ENCODE measurements at places on chromosomes 1 and 21.

DNA sequence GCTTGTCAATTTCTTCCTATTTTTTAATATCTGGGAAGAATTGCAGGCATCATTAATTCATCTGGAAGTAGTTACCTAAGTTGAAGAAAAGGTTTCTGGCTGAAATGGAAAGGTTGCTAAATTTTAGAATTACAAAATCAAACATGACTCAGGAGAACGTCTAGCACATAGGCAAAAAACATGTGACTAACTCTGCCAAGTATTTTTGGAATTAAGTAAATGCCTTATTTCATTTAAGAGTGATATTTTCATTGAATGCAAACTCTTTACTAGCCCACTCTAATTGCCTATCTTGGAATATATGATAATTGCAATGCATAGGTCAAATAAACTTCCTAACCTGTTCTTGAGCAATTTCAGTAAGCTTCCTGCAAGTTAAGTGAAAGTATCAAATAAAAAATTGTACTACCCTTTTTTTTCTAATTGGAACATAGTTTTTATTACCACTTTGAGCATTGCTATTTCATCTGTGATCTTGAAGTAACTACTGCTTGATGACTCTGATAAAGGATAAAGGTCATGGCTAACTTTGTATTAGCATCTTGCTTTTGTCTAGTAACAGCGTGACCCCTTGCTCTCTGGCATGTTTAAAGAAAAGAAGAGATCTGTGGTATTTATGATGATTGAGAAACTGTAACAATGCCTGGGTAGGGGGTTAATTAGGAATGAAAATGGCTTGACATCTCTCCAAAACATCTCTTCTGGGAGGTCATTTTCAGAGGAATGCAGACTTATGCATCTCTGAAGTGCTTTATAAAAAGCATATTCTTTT, 208.3 kb upstream of the NCAM2 start:
- no peak for DNase-seq

DNA sequence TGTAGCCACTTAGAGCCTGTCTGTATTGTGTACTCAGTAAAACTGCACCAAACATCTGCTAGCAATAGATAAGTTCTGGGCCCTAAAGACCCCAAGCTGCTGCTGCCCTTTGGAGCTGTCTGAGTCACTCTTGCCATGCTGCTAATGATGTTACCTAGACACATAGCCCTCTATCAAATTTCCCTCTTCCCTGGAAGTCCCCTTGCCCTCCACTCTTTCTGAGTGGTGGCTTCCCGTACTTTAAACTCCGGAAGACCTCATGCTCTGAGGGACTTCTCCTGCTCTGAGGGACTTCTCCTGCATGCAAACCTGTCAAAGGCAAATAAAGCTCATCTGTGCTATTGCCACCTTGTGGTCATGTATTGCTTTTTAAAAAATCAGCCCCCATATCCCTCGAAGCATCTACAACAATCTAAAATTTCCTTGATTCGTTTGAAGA, 34.0 kb downstream of the FH start:
- DNase-seq: peak; percentile 22

- no peak for DNase-seq
Measured at GRCh38 chr1:174451408-174451807, 3.6 kb downstream of the GPR52 start.

GRCh38 chr1:173266841-173267240, 59.7 kb upstream of the TNFSF4 start:
- no peak for DNase-seq

GRCh38 chr1:155910621-155911121, 478 bp downstream of the RIT1 start:
- peak; percentile 41 for DNase-seq

DNA sequence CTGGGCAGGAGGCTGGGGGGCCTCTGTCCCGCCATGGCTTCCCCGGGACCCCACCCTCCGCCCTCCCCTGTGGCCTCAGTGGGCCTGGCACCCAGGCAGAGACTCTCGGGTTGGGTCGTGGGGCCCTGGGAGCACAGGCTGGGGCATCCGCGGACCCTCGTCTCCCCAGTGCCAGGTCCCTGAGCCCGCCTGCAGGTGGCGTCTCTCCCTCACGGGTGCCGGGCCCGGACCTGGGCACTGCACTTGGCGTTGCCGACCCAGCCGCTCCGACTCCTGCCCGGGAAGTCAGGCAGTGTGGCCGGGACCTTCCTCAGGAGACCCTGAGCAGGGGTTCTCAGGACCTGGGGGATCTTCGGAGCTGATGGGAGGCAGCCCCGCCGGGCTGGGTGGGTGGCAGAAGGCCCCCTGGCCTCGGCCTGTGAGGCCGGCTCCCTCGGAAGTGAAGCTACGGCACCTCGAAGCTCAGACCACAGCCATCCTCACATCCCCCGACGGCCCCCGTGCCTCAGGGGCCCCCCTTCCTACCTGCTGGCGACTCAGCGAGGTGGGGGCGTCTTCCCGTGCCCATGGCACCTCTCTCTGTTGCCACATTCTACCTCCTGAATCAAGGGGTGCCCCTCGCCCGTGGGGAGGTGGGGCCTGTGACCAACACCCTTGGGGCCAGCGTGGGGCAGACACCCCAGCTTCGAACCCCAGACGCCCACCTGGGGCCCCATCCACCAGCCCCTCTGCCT, 6.4 kb upstream of the C1orf159 start:
- peak; percentile 13 for DNase-seq

DNA sequence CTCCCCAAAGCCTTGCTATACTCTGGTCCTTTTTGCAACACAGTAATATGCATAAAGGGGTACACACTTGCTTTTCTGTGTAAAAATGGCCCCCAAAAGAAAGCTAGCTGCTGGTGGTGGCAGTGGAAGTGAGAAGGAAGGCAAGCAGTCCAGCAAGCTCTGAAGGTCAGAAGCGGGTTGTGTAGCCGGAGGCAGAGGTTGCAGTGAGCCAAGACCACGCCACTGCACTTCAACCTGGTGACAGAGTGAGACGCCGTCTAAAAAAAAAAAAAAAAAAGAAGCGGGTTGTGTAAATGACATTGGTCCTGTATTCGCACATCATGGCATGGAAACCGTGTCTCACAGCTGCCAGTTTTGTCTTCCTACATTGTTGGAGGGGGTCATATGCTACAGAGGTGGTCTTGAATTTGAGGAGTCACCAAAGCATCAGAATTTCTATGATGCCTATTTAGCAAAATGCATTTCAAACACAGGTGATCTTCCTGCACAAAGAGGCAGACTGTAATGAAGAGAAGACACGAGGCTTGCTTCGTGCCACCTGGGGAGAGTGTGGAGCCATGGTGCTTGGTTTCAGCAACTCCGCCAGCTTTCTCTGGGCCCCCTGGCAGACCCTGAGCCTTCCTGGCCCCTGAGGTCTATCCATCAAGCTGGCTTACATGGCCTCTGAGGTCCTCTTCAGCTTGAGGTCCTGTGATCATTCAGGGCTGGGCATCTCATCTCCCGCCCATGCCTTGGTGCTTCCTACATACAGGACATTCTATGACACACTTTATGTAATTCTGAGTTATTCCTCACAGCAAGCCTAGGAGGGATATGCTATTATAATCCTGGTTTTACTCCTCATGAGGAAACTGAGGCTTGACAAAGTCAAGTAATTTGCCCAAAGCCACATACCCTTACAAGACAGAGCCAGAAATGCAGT, 71.0 kb downstream of the TOMM20 start:
- DNase-seq: no peak

DNA sequence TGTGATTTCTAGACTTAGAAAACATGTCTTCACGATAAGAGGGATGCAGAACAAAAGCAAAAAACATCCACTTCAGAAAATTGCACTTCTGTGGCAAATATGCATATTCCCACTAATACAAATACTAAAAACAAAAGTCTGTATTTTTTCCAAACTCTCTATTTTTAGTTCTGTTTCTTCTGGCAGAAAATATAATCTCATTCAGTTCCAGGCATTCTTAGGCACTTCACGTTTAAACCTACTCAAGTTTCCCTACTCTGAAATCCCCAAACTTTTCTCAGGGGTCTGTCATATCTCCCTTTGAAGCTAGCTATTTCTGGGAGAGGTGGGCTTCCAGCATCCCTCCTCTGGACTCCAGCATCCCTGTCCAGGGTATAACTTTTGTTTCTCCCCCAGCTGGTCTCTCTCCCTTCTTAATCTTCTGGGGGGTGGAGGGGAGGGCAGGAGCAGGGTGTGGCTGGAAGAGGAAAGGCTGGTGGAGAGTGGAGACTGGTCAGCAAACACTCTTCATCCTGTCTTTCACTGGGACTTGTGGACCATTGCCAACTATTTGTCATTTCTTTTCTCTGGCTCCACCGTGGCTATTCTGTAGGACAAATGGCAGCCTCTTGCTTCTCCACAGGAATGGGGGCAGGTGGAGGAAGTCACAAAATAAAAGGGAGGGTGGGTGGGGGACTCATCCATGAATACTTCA, 19.6 kb upstream of the NCF2 start:
- no peak for DNase-seq

DNA sequence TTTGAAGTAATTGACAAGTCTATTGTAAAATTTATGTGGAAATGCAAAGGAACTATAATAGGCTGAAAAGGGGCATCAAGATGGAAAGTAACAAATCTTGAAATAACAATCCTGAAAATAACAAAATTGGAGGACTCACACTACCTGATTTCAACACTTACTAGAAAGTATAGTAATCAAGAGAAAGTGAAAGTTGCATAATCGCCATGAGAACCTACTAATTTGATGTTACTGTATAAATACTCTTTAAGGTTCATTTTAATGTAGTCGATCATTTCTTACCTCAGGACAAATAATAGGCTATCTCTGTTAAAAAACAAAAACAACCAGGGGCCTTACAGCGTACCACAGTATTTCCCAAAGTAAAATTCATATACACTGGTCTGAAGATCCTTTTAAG, 71.7 kb downstream of the EDEM3 start:
- no peak for DNase-seq

DNA sequence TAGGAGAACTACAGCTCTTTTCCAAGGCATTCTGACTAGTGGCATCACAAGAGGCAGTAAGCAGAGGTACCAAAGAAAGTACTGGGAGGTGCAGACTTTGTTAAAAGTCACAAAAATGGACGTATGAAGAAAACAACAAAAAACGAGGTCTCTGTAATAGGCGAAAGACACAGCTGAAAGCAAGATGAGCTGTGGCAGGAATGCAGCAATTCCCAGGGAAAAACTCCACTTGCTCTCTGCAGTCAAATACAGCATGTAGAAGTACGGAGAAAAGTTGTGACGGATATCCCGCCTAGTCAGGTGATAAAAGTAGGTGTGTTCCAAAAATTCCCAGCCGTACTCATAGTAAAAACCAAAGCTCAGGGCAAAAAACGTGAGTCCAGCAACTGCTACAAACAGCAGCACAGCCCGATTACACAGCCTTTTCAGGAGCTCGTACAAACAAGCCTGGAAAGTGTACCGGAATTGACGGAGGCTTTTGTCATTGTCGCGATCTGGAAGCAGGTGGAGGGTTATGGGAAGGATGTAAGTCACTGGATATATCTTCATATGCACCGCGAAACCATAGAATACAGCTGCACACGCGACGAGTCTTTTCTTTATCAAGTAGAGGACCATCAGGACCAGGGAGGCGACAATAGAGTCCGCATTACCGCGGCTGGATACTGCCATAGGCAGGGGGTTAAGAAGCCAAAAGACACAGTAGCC, 979 bp downstream of the PIGM start:
- DNase-seq: peak; percentile 36

All from NCI-H524 (cell line).